Right cardiac atrium (tissue), 5 donors: ENCODE measurements at places on chromosomes 16 and 17. TPM values are rescaled to one million over a fixed set of nuclear protein-coding genes. Genes with fewer than 3 reads are reported as not detected.

- DNase-seq: no peak
These were observed 6.1 kb upstream of the OSGIN1 start for GRCh38 chr16:83946781-83947566.

DNA sequence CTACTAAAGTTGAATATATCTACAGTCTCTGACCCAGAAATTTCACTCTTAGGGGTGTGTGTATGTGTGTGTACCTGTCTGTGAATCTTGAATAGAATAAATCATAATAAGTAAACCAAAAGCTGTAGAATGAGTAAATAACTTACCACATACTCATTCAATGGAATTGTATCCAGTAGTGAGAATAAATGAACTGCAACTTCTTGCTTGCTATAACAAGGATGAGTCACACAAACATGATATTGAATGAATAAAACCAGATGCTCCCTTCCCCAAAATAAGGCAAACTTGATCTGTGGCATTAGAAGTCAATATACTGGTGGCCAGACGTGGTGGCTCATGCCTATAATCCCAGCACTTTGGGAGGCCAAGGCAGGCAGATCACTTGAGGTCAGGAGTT lies 259.8 kb upstream of the MON1B start:
- no peak for DNase-seq

GRCh38 chr17:44921122-44921882 lies 6.0 kb upstream of the GFAP start:
- no peak for DNase-seq

- no peak for DNase-seq
These were observed 29.0 kb downstream of the GLG1 start for GRCh38 chr16:74577882-74578366.

RNF227 gene
- polyA plus RNA-seq: 1.5 TPM

CTF1 gene
- 13.1 TPM for polyA plus RNA-seq

UTP18 gene
- 6.8 TPM for polyA plus RNA-seq
